ENCODE measurements at places on chromosomes 2 and 18. TPM values are rescaled to one million over a fixed set of nuclear protein-coding genes. Genes with fewer than 3 reads are reported as not detected.

Gene FAM237A
- total RNA-seq: not detected

Gene CCDC102B
- total RNA-seq: 1.3 TPM

Gene IL1B
- not detected for total RNA-seq

Gene FAM117B
- 24.7 TPM for total RNA-seq

Gene IL1RL2
- total RNA-seq: not detected

Gene CD207
- not detected for total RNA-seq

- no peak for DNase-seq
These were observed 69.2 kb upstream of the VWC2L start for GRCh38 chr2:214341646-214342045.

GRCh38 chr18:25832001-25832604 is 258.3 kb downstream of the SS18 start:
- peak; percentile 80 for DNase-seq

DNA sequence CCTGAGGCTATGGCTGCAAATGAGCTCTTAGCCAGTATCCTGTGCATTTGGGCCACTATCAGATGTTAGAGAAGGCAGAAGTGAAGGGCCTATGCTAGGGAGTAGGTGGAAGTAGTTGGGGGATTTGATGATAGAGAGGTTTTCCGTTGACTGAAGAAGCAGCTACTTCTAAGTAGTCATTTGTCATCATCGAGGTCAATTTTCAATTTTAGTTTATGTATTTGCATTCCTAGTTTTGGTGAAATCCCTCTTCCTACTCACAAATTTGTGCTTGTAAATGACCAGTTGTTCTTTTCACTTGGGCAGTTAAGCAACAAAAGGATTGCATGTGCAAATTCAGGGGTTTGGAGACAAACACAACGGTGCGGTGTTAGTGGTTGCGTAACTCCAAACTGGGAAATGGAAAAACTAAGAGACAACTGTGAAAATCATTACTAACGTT is 48.5 kb upstream of the PELI1 start:
- DNase-seq: no peak

DNA sequence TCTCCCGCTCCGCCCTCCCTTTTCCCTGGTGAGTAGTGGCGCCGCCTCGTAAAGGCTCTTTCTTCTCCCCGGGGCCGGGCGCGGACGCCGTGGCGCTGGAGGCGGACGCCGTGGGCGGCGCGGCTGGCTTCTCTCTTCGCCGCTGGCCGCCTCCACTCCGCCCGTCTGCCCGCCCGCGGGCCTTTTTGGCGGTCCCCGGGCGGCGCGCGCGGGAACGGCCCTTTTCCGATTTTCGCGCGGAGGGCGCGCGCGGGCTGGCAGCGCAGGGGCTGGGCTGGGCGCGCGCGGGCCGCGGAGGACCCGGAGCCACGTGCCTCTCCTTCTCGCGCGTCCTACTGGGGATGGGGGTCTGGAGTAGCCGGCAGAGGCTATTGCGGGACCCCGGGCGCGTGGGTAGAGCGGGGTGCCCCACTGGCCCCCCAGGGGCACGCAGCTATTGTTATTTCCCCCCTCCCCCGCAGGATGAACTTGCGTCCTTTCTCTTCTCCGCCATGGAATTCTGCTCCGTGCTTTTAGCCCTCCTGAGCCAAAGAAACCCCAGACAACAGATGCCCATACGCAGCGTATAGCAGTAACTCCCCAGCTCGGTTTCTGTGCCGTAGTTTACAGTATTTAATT is 472 bp downstream of the SLC20A1 start:
- DNase-seq: peak; percentile 32

GRCh38 chr2:234629596-234629995 is 132.7 kb upstream of the ARL4C start:
- DNase-seq: no peak

- no peak for DNase-seq
These were observed 74.6 kb upstream of the OTOS start for GRCh38 chr2:240214790-240215675.

DNA sequence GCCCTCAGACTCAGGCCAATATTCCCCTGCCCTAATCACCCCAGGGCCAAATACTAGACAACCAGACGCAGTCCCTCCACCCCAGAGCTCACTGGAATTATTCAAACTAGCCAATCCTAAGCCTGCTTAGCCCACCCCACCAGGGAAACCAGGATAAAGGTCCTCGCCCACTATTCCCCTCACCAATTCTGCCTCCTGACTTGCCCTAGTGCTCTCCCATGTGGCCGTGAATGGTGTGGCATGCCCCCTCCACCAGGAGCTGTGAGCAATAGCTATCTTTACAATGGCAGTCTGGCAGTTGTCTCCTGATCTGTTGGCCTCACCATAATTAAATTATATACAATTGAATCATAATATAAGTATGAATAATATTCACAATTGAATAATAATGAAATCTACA is 42.3 kb downstream of the FAM124B start:
- DNase-seq: peak; percentile 75

DNA sequence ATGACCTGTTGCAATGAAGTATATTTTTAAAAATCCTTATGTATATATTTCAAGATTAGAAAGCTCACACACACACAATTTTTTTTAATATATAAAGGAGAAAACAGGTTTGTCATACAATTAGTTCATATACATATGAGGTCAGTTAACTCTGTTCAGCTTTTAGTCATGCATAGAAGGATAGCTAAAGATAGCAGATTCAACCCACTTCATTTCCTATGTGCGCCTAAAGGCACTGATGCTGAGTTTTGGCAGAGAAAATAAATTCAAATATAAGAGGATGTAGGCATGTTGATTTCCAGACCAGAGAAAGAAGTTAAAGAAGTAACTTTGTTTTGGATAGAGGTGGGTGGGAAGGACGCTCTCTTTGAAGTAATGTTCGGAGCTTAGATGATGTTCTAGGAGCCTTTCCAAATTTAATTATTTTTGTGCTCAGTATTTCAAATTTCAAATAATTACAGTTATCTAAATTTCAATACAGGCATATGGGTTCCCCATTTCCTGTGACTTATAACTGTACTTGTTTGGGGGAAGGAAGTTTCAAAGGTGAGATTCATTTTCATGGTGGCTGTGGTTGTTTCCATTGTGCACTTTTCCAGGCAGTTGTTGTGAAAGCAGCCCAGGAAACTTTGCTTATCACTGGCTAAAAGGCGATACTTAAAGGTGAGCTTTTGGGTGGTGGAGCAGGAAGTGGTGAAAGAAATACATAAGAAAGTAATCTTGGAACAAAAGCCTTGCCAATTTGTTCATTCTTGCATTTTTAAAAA is 523.4 kb upstream of the FANCL start:
- peak; percentile 16 for DNase-seq

- DNase-seq: no peak
These were observed 77.5 kb upstream of the PROKR1 start for GRCh38 chr2:68565858-68566257.

DNA sequence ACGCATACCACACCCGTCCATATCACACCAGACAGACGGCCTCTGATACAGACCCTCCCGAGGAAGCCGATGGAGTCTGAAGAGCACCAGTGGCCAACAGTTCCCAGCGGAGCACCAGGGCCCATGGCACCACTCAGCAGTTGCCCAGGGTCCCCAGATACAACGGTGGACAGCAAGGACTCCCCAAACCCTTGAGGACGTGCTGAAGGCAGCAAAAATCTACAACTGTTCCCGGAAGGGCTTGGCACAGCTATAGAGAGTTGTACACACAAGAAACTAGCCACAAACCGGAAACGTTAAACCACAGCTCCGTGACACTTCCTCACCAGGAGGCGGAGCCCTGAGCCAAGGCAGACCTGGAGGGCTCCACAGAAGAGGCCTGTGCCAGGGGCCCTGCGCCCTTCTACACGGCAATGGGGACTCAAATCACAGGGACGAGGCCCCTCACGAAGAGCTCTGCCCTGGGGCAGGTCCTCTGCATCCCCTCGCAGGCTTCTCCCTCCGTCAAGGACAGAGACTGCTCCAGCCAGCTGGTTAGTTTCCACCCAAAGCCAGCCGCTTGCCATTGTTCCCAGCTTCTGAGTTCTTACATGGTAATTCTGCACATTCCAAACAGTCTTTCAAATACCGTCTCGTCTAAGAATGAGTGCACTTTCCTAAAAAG is 133.4 kb downstream of the HDAC4 start:
- DNase-seq: peak; percentile 33

- no peak for DNase-seq
These were observed 782 bp downstream of the FAM228B start for GRCh38 chr2:24123922-24124580.

- no peak for DNase-seq
These were observed 2.3 kb downstream of the MEIS1 start for GRCh38 chr2:66437109-66437690.

DNA sequence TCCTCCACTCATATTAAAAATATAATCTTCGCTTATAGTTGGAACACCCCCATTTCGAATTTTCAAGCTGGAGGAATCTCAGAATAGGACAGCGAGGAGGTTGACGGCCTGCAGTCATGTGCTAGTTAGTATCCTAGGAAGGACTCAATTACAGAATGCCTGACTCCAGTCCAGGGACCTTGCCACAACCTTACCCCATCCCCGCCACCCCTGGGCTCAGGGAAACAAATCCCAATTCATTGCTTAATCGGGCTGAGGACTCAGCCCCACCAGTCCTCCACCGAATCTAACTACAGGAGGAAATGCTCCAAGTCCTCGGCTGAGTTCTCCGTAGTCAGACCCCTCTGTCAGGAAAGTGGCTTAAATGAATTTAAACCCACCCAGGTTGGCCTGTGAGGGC is 31.7 kb upstream of the ZBTB7C start:
- DNase-seq: no peak

DNA sequence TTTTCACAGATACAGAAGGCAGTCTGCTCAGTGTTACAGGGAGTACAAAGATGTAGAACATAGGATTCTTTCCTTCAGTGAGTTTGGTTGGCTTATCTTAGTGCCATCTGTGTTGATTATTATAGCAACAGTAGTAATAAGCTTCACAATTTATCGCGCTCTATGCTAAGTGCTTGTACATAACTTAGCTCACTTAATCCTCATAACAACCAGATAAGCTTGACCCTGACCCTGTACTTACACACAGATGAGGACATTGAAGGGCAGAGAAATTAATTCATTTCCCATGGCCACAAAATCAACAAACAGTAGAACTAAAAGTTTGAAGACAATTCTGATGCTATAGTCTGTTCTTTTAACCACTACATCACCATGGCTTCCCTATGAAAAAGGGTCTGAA is 121.8 kb downstream of the SPHKAP start:
- no peak for DNase-seq

- no peak for DNase-seq
These were observed 13.2 kb downstream of the SLC66A3 start for GRCh38 chr2:11168488-11168887.

- no peak for DNase-seq
These were observed 630 bp upstream of the ARHGEF33 start for GRCh38 chr2:38889045-38889444.

GRCh38 chr2:238566001-238566645 is 139.4 kb downstream of the ASB1 start:
- no peak for DNase-seq

DNA sequence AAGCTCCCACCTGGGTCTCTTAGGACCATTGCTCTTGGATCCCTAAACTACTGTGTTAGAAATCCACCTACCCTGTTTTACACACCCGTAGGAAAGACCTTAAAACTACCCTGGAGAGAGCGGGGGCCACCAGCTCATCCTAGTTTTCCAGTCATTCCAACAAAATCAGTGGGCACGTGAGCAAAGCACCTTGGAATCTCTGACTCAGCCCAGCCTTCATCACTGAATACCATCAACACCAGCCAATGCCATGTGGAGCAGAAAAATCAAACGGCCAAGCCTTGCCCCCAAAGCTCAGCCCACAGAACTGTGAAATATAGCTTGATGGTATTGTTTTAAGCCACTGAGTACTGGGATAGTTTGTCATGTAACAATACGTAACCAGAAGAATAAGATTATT is 449.7 kb upstream of the CHAC2 start:
- no peak for DNase-seq

DNA sequence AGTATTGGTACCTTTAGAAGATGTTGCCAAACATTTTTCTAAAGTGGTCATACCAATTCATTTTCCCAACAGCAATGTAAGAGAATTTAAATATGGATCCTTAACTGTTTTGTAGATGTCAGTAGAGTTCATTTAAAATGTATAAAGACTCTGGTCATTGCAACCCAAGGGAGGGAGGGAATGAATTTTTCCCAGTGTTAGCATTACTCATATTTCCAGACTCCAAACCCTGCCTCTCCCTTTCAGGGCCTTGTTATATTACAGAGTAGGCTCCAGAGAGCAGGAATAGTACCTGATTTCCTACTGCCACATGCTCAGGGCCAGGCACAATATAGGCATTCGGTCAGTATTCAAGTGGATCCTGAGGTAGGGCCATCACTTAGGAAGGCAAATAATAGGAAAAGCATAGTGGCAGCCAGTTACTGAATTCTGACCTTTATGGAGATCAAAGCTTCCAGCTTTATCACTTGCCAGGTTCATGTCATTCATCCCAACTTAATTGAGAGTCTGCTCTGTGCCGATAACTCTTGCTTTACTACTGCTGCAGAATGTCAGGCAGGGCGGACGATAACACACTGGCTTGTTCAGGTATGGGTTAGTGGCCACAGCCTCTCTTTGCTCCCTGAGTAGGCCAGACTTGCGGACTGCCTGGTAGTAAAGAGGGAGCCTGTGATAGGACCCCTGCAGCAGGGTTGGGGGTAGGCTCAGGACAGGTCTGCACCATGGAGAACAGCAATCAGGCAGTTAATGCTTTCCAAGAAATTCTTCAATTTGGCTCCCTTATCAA is 75.3 kb downstream of the OSBPL6 start:
- DNase-seq: no peak

DNA sequence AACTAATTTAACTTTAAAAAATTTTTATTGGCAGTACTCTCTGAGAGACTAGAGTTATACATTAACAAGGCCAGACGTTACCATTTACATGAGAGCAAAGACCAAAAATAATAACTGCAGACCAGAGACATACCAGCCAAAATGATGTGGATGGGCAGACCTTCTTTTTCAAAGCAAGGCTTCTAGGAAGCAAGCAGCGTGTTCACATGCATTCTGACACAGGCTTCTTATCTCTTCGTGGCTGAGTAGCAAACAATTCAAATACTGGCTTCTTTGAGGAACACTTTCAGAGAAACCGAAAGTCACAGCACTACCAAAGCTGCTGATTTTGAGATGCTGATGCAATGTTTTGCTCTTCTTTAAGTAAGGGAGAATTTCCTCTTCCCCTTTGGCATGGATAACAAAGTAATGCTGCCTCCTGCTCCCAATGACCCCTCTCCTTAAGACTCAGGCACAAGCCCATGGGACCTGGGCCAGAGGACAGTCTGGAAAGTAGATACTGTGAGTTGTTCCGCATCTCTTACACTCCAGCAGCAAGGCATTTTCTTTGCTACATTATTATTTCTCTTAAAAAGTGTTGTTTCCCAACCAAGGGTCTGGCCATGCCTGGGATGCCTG is 181.9 kb downstream of the MREG start:
- no peak for DNase-seq

- DNase-seq: no peak
These were observed 1.8 kb downstream of the TRABD2A start for GRCh38 chr2:84878896-84879583.

Data from GM23338 (cell line).